ENCODE measurements at places on chromosomes 2 and 18. TPM values are rescaled to one million over a fixed set of nuclear protein-coding genes. Genes with fewer than 3 reads are reported as not detected.

The OTOS gene
- total RNA-seq: not detected

The CCDC74B gene
- 5.0 TPM for total RNA-seq

The TMEM163 gene
- 0.76 TPM for total RNA-seq

The CYRIA gene
- 5.5 TPM for total RNA-seq

The SPP2 gene
- total RNA-seq: not detected

The BOLL gene
- total RNA-seq: not detected

The ABCA12 gene
- total RNA-seq: 0.07 TPM

The CDKL4 gene
- 0.91 TPM for total RNA-seq

The CEP76 gene
- 7.2 TPM for total RNA-seq

The TUBB8B gene
- not detected for total RNA-seq

The CFAP221 gene
- 0.13 TPM for total RNA-seq

The TNFAIP6 gene
- total RNA-seq: 10.0 TPM

The CYP27A1 gene
- total RNA-seq: 6.8 TPM

The SLC11A1 gene
- 0.13 TPM for total RNA-seq

The TCF23 gene
- total RNA-seq: not detected

Data from smooth muscle cell of the pulmonary artery (primary cell).